Fibroblast of the aortic adventitia (primary cell): ENCODE measurements at places on chromosomes 1 and 21. TPM values are rescaled to one million over a fixed set of nuclear protein-coding genes. Genes with fewer than 3 reads are reported as not detected.
A peak's percentile ranks its signal among the peaks of the same experiment; 100 is the strongest.

GRCh38 chr1:198734323-198735008, 95.6 kb downstream of the PTPRC start:
- no peak for DNase-seq

- DNase-seq: peak; percentile 70
Observed at GRCh38 chr1:37498872-37499617, 15.5 kb downstream of the MEAF6 start.

DNA sequence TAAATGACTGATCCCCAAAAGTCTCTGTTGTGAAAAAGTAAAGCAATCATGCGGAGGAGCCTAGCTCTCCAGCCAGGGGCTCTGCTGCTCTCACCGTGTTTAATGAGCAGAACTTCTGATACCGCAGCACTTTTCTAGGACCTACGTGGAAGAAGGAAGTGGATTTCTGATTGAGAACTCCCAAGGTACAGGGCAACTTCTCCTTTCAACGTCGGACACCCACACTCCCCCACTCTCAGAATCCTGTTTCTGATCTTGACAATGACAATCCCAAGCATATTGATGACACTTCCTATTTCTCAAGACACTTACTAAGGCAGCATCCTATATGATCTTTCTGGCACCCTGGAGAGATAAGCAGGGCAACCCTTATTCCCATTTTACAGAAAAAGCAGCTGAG, 78.4 kb downstream of the PROX1 start:
- DNase-seq: no peak

DNA sequence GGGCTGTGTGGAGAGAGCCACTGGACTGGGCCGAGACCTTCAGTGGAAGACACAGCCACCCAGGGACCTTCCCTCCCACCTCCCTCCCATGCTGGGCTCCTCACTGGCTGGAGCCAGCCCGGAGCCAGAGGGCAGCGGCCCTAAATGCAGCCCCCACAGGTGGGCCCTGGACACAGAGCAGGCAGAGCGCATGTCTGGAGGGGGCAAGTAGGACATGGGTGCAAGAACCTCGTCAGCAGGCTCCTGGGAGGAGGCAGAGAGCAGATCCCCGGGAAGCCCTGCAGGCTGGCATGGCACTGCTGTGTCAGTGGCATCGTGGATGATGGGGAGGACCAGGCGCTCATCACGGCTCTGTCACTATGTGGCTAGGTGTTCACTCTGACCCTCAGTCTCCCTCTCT, 45.7 kb downstream of the DMRTB1 start:
- no peak for DNase-seq

PAPPA2 gene
- total RNA-seq: 7.0 and 15.9 TPM in 2 replicates

DNA sequence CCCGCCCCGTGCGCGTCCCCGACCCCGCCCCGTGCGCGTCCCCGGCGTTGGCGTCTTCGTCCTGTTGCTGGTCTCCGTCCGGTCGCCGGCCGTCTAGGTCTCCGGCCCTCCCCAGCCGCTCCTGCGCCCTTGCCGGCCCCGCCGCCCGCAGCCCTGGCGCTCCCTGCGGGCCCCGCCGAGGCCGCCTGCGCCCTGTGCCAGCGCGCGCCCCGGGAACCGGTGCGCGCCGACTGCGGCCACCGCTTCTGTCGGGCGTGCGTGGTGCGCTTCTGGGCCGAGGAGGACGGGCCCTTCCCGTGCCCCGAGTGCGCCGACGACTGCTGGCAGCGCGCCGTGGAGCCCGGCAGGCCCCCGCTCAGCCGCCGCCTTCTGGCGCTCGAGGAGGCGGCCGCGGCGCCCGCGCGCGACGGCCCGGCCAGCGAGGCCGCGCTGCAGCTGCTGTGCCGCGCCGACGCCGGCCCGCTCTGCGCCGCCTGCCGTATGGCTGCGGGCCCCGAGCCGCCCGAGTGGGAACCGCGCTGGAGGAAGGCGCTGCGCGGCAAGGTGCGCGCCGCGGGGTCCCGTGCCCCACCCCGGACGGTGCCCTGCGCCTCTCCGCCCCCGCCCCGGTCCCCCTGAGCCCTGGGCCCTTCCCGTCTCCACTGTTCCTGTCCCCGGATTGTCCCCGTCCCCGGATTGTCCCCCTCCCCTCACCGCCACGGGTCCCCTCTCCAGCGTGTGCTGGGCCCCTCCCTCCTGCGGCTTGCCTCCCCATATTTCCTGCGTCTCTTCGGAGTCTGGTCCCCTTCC, at the start of gene RNF187:
TSS of gene RNF187 (plus strand) at position 47 of the 789 bp plus-strand sequence.
- DNase-seq: peak; percentile 30

PLCH2 gene
- total RNA-seq: 0.81 TPM in 1 of 2 replicates, not detected in the other

DNA sequence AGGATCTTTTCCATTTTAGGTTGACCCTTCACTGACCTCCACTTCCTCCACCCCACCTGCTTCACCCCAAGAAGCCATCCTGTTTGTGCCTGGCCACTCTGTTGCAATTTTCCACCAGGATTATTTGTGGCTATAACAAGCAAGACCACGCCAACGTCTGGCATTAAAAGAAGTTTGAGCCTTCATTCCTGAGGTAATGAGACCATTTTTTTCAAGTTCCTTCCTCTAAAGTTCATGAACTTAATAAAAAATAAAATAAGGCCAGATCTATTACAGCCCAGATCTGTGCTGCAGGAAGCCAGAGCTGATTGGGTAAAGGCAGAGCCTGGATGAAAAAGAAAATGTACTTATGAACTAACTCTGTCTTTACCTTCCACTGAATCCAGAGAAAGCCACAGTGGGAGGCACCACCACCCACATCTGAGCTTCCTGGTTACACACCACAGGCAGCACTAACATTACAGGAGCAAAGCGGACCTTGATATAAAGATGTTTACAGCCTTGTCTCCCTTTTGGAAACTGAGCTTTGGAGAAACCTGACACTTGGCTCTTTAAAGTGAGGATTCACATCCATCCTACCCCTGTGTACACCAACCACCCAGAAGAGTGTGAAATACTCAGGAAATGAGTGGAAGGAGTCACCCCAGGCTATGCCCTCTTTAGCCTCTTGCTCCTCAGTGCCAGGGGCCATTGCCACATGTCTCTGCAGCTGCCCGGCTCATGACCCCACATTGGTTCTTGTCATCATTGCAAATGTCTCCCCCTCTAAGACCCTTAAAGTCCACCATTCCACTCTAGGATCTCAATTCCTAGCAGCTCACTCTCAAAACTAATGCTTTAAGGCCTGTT, 293.6 kb downstream of the PLPP3 start:
- no peak for DNase-seq

- peak; percentile 43 for DNase-seq
Observed at GRCh38 chr1:99603699-99604560, 42.0 kb upstream of the PALMD start.

TNFSF4 gene
- 0.49 and 2.0 TPM in 2 replicates for total RNA-seq

GRCh38 chr1:197937381-197937780, 20.2 kb downstream of the LHX9 start:
- no peak for DNase-seq

- DNase-seq: no peak
Observed at GRCh38 chr1:62235576-62235975, 40.9 kb downstream of the L1TD1 start.

GRCh38 chr1:69319287-69319686, 248.4 kb upstream of the LRRC7 start:
- no peak for DNase-seq

DNA sequence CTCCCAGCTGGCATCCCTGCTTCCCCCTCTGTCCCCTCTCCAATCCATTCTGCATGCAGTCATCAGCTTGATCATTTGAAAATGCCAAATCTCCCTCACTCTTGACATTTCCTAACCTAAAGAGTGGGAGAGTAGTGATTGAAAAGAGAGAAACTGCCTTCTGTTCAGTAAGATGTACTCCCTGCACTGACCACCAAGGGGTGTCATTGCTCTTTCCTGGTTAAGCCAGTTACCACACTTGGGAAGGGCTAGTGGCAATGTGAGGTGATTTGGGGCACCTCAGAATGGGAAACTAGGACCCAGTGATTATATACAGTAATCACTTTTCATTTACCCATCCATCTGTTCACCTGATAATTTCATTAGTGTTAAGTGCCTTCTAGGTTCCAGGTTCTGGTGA, 6.9 kb upstream of the TMEM269 start:
- peak; percentile 52 for DNase-seq

- no peak for DNase-seq
Observed at GRCh38 chr1:36590264-36590663, 107.6 kb upstream of the CSF3R start.

- no peak for DNase-seq
Observed at GRCh38 chr21:15743593-15743992, 13.8 kb downstream of the USP25 start.

B3GALT5 gene
- 0.18 TPM in 1 of 2 replicates, not detected in the other for total RNA-seq

GRCh38 chr1:7108251-7108650, 323.0 kb downstream of the CAMTA1 start:
- DNase-seq: no peak

DNA sequence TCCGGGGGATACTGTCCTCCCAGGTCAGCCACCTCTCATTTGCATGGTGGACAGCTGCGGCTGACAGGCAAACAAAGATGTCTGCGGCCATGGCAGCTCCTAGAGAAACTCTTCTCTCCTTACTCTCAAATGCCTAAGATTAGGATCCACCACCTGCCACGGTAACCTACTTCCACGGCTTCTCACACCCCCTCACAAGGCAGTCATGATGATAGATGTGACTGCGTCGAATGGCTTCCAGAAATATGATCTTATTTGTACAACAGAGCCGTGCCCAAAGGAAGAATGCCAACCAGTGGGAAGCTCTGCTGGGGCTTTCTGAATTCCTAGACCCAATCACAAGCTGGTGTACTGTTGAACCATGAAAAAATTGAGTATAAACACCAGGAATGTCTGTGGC, 73.4 kb downstream of the BACE2 start:
- no peak for DNase-seq

DNA sequence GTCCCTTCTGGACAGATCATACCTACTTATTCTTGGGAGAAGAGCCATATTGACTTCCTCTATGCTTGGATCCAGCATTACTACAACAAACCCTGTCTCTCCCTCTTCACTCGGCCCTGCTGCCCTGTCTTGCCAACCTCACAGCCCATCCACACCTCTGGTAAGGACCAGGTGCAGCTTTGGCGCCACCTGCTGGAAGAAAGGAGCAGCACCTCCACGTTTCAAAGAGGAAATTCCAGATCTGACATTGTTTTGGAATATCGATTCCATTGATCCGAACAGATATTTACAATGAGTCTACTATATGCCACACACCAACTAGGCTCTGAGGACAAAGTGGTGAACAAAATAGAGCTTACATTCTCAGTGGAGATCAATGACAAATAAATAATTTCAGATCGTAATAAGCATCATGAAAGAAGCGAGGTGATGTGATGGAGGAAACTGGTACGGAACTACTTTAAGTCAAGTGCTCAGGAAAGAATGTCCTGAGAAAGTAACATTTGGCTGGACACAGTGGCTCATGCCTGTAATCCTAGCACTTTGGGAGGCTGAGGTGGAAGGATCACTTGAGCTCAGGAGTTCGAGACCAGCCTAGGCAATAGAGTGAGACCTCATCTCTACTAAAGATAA, 18.7 kb downstream of the MFSD2A start:
- DNase-seq: peak; percentile 72

GRCh38 chr21:40568807-40569206, 278.2 kb downstream of the DSCAM start:
- DNase-seq: no peak

DNA sequence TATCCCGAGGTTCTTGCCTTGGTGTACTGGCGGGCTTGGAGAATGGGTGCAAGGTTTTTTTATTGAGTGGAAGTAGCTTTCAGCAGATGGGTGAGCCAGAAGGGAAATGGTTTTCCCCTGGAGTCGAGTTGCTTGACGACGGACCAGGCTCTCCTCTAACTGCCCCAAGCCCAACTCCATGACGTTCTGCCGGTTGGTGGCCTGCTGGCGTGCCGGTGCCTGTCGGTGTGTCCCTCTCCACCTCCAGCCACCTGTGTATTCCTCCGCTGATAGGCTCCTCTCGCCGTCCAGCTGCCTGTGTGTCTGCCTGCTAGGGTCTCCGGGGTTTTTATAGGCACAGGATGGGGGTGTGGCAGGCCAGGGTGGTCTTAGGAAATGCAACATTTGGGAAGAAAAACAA, 34.3 kb upstream of the PTGFRN start:
- DNase-seq: no peak

RNU1-3 gene
- total RNA-seq: under 0.01 and 2,882 TPM in 2 replicates

FCGR3A gene
- total RNA-seq: not detected in 2 replicates

FCER1A gene
- total RNA-seq: not detected in 2 replicates

DNA sequence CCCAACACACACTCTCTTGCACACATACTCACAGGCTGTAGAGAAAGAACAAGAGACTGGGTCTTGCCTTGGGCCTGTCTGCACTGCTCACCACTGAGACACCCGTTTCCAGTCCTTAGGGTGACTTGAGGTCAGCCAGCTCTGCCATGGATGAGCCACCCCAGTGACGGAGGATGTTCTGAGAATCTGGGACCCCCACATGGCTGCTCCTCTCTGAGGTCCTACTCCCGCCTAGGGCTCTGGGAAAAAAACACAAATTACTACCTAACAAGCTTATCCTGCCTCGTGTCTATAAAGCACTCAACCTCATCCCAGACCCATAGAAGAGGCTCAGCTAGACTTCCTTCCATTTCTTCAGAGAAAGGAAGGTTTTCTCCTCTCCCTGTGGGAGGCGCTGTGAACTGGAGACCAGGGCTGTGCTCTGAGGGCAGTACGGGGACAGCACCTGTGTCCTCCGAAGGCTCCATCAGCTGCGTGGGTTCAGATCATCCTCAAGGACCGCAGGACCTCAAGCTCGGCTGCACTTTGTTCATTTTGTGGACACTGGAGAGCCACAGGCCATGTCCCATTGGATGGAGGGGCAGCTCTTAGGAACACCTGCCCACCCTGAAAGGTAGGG, 4.3 kb upstream of the CLEC20A start:
- DNase-seq: no peak

- no peak for DNase-seq
Observed at GRCh38 chr1:229325853-229326487, 16.9 kb downstream of the CCSAP start.

SPATA6 gene
- 8.7 and 10.5 TPM in 2 replicates for total RNA-seq

DHRS3 gene
- total RNA-seq: 64.4 and 114 TPM in 2 replicates
